ENCODE measurements at places on chromosomes 2 and 18. TPM values are rescaled to one million over a fixed set of nuclear protein-coding genes. Genes with fewer than 3 reads are reported as not detected.

The HSPE1 gene
- 298 TPM for polyA plus RNA-seq

GRCh38 chr18:55522011-55522410 lies 66.0 kb downstream of the TCF4 start:
- no peak for DNase-seq

The TLX2 gene
- 0.10 TPM for polyA plus RNA-seq

DNA sequence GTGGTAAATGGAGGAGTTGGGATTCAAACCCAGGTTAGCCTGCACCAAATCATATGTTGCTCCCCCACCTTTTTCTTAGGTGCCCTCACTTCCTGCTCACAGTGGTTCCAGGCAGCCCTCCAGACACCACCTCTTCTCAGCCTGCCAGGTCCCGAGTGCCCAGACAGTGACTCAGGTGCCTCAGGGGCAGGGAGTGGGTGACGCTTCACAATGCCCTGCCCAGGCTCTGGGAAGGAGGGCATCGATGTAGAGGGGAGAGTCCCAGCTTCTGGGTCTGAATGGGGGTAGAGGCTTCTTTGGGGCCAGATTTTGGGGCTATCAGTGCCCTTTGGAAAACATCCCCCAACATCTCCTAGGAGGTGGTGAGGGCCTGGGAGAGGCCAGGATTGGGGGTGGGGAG lies 5.2 kb upstream of the DNAJB2 start:
- DNase-seq: no peak

The ICOS gene
- not detected for polyA plus RNA-seq

DNA sequence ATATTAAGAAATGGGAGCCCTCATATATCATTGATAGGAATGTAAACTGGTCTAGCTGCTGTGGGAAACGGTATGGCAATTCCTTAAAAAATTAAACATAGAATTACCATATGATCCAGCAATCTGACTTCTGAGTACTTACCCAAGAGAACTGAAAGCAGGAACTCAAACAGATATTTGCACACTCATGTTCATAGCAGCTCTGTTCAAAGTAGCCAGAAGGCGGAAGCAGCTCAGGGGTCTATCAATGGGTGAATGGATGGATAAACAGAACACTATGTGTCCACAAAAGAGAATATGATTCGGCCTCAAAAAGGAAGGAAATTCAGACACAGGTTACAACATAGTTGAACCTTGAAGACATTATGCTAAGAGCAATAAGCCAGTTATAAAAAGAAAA lies 135.7 kb upstream of the NDUFV2 start:
- no peak for DNase-seq

DNA sequence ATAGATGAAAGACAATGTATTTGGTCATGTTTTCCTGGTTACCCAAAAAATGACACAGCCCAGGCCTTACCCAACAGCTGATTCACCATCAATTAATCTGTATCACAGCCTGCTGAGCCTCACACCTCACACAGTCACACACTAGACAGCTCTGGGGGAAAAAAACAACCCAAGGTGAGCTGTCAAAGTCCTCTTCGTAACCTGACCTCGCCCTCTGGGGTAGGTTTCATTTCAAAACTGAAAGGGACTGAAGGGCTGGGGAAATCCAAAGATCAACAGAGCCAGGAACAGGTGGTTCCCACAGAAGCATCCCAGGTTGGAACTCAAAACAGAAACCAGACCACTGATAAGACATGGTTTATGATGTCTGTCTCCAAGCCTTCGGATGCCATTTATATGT lies 18.2 kb upstream of the PCBP1 start:
- no peak for DNase-seq

GRCh38 chr2:108870069-108870644 lies 83.6 kb downstream of the CCDC138 start:
- no peak for DNase-seq

GRCh38 chr2:18740474-18740881 lies 151.1 kb upstream of the NT5C1B start:
- no peak for DNase-seq

Data from renal cortex interstitium (tissue), 15 donors.